Panc1 (cell line): ENCODE measurements at places on chromosomes 3 and 15. TPM values are rescaled to one million over a fixed set of nuclear protein-coding genes. Genes with fewer than 3 reads are reported as not detected.

The CCDC80 gene
- 0.64 TPM for total RNA-seq

The SLC38A3 gene
- total RNA-seq: 6.0 TPM

The CCR9 gene
- not detected for total RNA-seq

The SPTSSB gene
- 3.7 TPM for total RNA-seq

The ECE2 gene
- total RNA-seq: not detected

The LOXL1 gene
- 18.6 TPM for total RNA-seq

The PLA2G4E gene
- total RNA-seq: not detected

The SEMA7A gene
- total RNA-seq: 11.2 TPM

The LMAN1L gene
- not detected for total RNA-seq

The SLC12A8 gene
- total RNA-seq: 7.0 TPM
